ENCODE measurements at places on chromosomes 3 and 15. TPM values are rescaled to one million over a fixed set of nuclear protein-coding genes. Genes with fewer than 3 reads are reported as not detected.

GTF2E1 gene
- total RNA-seq = 13.9 TPM

DNA sequence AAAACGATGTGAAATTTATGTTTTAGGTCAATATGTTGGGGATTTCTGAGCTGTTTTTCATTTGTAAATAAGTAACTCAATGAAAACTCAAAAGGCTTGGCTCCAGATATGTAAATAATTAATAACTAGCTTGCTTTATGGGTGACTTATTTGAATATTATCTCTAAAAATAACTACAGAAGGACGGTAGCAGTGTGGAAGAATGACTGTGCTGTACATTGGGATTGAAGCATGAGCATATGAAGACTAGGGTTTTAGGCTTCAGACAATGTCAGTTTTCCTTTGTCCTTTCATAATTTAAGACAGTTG lies 343.9 kb downstream of the GRM7 start:
- no peak for DNase-seq

SLC24A5 gene
- total RNA-seq = not detected

EPHB1 gene
- 0.97 TPM for total RNA-seq

TMC3 gene
- total RNA-seq = not detected

DNA sequence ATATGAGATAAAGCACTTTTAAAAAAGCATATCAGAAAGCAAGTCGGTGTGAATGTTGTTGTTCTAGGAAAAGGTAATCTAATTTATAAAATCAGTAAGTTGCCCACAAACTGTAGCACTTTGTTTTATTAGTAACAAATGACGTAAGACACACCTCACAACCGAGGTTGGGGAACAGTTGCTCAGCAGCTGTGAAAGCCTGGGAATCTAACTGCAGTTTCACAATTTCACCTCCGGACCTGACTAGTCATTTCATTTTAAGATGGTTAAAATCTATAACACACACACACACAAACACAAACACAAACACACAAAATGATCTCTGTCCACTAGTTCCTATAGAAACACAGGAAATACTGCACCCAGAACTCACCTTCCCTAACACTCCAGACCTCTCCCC lies 406.7 kb upstream of the NR2F2 start:
- no peak for DNase-seq

FGF7 gene
- 29.0 TPM for total RNA-seq
